HFFc6 (cell line): ENCODE measurements at places on chromosomes 2 and 18.
A peak's percentile ranks its signal among the peaks of the same experiment; 100 is the strongest.

GRCh38 chr18:46247942-46248341 lies 143.8 kb downstream of the HAUS1 start:
- DNase-seq, result no peak

GRCh38 chr2:227132986-227133385 lies 31.0 kb downstream of the COL4A4 start:
- no peak for DNase-seq

DNA sequence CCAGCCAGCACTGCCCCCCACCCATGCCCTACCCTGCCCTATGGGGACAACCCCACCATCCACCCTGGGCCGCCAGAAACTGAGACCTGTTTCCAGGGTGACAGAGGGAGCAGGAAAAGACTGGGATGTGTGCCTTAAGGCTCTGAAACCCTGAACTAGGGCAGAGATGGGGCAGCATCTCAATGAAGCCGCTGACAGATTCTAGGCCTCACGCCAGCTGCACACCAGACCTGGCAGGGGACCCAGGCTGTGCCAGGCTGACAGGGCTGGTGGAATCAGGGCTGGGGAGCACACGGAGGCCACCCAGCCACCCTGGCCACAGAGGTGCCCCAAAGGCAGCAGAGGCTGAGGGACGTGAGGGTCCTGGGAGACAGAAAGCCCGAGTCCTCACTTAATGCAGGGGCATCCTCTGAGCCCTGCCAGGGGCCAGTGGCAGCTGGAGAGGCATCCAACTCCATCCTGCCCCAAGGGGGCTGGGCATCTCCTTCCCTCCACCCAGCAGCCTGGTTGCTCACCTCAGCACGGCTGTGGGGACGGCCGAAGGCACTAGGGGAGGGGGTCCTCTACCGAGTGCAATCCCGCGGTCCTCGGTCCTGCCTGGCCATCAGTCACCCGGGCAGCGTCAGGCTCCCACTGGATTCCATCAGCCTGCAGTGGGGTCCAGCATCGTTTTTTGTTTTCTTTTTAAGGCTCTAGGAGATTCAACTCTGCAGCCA lies 169.2 kb downstream of the ZFP36L2 start:
- DNase-seq, result no peak

DNA sequence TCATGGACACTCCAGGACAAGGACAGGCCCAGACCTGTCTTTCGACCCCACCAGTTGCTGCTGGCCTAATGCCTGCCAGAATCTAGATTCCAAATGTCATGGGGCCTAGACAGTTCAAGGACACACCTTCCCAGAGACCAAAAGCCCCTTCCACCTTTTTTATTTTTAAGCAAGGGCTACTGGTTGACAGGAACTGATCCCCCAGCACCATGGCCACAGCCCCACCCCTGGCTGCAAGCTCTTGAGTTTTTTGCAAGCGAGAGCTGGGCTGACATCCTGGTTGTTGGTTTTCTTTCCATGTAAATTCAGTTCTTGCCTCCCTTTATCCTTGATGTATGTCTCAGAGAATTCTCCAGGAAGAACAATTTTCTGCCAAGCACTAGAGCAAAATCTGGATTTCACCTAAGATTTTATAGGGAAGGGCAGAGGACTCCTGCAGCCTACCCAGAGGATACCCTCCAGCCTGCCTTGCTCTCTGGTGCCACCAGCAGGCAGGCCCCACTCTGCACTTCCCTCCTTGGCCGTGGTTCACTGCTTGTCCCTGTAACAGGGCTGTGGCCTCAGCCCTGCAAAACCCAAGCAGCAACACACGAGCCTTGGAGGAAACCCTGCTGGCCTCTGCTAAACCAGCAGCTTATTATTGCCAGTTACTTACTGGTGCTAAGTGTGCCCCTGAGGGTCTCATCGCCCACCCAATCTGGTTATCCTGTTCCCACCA lies 97.7 kb downstream of the TWIST2 start:
- DNase-seq, result peak; percentile 55

DNA sequence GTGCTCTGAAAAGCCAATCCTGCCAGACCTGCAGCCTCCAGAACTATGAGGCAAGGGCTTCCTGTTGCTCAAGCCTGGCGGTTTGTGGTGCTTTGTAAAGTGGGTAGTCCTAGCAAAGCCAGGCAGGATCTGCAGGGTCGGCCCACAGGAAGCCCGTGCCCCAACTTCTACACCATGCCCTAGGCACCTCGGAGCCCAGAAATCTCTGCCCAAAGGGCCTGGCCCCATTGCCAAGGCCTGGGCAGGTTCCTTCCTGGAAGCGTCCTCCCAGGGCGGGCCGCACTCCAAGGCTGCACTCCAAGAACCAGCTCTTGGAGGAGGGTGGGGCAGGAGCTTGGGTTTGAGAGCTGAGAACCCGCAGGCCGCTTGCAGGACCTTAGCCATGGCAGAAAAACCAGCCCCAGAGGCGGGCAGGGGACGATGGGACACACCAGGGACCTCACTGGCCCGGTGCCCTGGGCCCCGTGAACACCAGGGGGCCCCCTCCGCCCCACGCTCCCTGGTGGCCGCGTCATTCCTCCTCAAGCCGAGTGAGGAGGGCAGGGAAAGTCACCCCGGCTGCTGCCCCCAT lies 37.2 kb upstream of the ID2 start:
- DNase-seq, result no peak

DNA sequence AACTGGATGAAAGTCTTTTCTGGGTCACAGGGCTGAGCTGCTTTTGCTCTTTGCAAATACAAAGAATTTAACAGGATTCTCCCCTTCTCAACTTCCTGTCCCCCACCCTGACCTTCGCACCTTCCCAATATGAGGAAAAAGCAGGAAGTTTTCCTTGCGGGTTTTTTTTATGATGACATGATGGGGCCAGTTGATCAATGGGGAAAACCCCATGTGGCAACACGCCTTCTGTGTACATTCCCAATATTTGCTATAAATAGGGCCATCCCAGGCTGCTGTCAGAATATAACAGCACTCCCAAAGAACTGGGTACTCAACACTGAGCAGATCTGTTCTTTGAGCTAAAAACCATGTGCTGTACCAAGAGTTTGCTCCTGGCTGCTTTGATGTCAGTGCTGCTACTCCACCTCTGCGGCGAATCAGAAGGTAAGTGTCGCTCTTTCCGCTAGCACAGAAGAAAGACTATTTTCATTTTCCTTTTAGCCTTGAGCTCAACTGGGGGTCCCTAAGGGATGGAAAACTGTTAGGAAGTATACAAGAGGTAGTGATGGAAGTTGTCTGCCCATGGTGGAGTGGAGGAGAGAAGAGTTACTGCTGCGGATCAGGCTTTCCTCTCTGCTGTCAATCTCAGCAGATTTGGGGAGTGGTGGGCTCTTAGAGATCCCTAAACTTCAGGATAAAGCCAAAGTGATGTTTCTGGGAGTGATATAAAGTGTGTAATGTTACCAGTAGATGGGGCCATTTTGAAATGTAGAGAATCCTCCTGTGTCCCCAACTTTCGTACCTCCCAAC lies at the start of gene CCL20:
Gene CCL20 (plus strand): TSS at position 281 of the 792 bp plus-strand sequence. CDS start 70 bp downstream, at position 351.
- no peak for DNase-seq

GRCh38 chr2:207662203-207662602 lies 37.0 kb upstream of the METTL21A start:
- no peak for DNase-seq
